ENCODE measurements at places on chromosomes 2 and 18.

- DNase-seq: no peak
Observed at GRCh38 chr2:3320910-3321605, 56.6 kb downstream of the EIPR1 start.

- DNase-seq: no peak
Observed at GRCh38 chr2:36753706-36754221, 57.3 kb downstream of the VIT start.

DNA sequence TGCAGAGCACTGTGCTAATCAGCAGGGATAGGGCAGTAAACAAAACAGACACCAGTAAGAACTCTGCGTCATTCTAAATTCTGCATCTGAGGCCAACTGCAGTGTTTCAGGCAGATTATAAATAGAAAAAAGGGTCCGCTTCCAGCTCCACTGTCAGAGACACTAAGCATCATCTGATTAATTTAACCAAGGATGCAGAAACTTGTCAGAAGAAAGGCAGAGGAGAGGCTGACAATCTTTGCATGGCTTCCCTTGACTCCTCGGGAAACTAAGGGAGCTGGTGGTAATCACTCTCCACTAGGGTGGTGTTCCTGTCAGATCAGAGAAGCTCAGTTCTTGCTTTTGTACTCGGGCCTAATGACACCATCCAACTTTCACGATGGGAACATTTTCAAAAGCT lies 123.5 kb downstream of the DNAH6 start:
- no peak for DNase-seq

DNA sequence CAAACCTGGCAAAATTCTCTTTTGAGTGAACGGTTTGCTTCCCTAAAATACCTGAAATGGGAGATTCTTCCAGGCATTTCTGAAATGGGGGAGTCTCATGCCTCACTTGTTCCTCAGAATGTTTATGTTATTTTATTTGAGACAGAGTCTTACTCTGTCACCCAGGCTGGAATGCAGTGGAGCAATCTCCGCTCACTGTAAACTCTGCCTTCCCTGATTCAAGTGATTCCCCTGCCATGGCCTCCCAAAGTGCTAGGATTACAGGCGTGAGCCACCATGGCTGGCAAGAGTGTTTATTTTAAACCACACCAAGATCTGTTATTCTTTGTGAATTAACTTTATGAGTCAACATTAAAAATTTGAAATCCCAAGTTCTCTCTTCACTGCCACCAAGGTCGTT lies 6.4 kb upstream of the FHL2 start:
- no peak for DNase-seq

- DNase-seq: no peak
Observed at GRCh38 chr2:65489269-65489668, 56.9 kb upstream of the SPRED2 start.

DNA sequence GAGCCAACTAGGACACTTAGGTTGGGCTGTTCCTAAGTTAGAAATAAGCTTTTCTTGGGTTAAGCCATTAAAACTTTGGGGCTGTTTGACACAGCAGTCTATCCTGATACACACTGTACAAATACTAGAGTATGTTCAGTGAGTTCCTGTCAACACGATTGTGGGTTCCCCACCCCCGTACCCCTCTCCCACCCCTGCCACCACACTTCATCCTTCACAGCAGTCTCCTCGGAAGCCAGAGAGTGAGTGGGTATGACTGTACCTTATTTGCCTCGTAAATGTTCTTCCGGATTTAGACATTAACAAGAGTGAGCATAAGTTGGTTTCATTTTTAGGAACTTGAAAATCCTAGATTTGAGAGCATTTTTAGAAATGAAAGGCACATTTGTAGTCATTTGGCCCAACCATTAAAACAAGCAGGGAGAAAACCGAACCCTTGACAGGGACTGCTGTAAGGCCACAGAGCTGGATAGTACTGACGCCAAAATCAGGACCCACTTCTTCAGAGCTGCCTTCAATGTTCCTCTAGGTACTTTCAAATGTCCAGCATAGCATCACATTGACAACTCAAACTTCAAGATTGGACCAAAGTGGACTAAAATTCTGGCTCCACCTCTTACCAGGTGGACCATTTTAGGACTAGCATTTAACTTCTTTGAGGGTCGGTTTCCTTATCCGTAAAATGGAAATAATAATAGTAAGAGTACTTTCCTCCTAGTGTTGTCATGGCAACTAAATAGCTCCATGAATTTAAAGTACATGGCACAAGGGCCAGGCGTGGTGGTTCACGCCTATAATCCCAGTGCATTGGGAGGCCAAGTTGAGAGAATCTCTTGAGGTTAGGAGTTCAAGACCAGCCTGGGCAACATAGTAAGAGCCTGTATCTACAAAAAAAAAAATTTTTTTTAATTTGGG lies 166.3 kb upstream of the SERTAD2 start:
- DNase-seq: peak; percentile 46

DNA sequence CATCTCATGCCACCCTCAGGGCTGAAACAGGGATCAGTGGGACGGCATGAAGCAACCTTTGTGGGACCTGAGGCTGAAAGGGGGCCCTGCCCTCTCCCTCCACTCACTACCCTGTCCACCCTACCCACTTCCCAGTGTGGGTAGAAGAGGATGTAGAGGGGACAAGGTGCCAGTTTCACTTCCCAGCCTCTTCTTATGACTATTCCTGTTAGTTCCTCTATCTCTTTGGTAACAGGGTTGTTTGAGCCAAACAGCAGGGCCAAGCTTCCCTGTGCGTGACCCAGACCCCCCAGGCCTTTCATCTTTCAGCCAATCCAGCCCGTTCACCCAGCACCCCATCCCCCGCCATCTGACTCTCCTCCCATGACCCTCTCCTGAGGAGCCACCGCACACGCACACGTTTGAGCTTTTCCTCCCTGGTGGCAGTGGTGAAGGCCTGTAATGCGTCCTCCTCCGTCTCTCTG lies 82.3 kb downstream of the STPG4 start:
- no peak for DNase-seq

GRCh38 chr2:172513935-172514586 lies 41.8 kb upstream of the PDK1 start:
- DNase-seq: no peak

DNA sequence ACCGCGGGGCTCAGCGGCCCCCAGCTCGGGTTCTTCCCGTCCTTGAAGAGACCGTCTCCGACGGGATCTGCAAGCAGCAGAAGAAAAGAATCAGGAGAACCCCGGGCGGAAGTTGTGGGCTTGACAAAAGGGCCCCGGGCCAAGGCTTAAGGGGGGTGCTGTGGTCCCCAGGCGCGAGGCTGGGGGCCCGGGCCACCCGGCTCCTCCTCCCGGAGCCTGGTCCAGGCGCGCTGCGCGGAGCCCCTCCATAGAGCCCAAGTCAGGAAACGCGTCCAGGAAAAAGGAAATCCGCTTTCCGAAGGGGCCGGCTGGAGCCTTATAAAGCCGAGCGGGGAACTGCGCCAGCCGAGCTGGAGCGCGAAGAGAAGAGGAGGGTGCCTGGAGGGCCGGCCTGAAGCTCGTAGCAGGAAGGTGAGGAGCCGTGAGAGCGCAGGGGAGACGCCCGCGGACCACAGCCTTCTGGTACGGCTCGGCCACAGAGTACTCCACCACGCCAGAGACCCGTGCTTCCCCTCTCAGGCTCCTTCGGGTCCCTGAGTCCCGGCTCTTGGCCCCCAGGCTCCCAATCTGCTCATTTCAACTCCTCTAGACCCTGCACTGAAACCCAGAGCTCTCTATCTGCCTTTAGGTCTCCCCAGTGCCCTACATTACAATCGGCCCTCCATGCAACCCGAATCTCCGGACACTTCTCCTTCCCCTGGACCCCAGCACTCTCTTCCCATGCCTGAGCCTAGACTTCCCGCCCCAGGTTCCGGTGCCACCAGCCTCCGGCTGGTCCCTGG lies 554 bp downstream of the FEV start:
- no peak for DNase-seq

GRCh38 chr2:208466920-208467298 lies 60.3 kb downstream of the PTH2R start:
- no peak for DNase-seq

DNA sequence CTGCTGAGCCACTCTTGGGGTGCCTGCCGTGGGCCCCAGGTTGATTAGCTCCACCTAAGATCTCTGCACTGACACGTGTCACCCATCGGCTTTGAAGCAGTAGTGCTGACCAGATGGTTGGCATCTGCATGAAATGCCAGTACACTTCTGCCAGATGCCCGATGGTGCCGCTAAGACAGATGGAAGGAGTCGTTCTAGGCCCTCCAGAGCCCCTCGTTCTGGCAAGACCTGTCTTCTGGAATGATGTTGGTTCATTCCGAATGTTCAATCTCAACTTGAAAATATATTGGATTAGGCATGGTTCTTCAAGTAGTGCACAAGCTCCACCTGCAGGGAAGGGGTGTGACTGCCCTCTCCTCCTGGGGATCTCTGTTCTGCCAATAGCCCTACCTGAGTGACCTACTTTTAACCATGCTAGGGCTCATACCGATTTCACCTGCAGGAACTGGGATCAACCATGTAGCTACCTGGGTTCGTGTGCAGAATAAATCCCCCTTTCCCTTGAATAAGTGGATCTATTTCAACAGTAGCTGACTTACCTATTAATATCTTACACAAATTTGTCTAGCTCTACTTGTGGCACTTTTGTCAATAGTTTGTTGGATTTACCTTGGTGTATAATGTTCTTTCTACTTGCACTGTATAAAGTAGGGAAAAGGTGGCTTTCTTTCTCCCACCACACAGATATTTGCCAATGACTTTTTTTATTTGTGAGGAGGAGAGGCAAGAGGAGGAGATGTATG lies 342.6 kb downstream of the CTNNA2 start:
- no peak for DNase-seq

DNA sequence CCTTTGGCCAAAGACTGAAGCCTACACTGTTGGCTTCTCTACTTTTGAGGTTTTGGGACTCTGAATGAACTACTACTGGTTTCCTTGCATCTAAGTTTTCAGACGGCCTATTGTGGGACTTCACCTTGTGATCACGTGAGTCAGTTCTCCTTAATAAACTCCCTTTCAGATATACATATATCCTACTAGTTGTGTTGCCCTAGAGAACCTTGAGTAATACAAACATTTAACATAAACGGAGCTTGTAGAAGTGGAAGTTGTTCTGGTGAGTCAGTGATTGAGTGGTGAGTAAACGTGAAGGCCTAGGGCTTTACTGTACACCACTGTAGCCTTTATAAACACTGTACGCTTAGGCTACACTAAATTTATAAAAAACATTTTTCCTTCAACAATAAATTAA lies 107.2 kb upstream of the CDH2 start:
- DNase-seq: no peak

- DNase-seq: no peak
Observed at GRCh38 chr18:78766651-78767533, 212.7 kb upstream of the SALL3 start.

DNA sequence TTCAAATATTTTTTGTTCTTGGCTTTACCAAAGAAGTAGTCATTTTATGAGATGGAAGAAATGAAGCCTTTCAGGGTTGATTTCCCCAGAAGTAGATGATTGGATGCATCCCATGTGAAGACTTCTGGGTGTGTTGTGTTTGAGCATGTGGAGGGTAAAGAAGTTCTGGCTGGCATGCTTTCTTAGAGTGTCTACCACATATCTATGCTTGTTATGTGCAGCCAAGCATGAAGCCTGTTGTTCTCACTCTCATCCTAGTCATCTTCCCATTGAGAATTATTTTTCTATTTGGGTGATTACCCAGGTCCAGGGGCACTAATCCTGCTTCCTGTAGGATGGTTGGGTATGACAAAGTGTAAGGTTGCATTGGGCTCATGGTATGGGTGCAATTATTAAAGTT lies 472.9 kb downstream of the PTPRM start:
- DNase-seq: no peak

GRCh38 chr2:233705911-233706506 lies 6.7 kb upstream of the UGT1A5 start:
- no peak for DNase-seq

GRCh38 chr18:71405169-71405809 lies 1116.4 kb downstream of the SOCS6 start:
- DNase-seq: no peak

- DNase-seq: peak; percentile 40
Observed at GRCh38 chr2:190343536-190344275, at the start of gene INPP1. Gene INPP1, plus strand, starts transcription at chr2:190343589. Its CDS starts 16,514 bp downstream, at chr2:190360103.

- no peak for DNase-seq
Observed at GRCh38 chr2:99805930-99806476, 316.2 kb upstream of the REV1 start.

DNA sequence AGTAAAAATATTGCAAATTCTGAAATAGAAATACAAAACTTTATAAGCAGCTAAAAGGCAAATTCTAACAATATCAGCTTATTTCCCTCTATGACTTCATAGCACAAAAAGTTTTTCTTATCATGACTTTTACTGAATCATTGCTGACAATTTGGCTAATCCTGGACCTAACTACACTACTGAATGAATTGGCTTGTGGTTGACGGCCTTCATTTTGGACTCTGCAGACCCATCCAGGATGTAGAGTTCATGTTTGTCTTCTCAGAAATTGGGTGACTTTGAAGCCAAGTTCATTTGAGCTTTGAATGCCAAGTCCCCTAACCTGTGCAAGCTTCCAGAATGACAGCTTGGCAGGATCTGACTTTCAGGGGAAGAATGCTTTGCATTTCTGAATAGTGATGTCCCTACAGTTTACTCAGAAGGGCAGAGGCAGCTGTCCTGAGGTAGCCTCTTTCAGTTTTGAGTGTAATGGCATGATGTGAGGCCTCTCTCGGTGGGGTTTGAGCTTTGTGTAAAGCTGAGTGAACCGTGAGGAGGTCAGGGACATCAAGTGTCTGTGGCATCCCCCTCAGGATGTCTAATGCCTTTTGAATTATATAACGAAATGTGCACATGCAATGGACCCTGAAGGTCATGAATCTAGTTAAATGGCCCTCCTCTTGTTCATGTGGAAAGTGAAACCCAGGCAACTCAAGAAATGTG lies 48.0 kb downstream of the EFEMP1 start:
- DNase-seq: no peak

All from stimulated activated CD4-positive, alpha-beta T cell treated with anti-CD3 and anti-CD28 coated beads, Interleukin-1b, Interleukin-23, amount 100 ng/mL, for 48 hours (primary cell).